ENCODE measurements at places on chromosomes 1 and 21.

DNA sequence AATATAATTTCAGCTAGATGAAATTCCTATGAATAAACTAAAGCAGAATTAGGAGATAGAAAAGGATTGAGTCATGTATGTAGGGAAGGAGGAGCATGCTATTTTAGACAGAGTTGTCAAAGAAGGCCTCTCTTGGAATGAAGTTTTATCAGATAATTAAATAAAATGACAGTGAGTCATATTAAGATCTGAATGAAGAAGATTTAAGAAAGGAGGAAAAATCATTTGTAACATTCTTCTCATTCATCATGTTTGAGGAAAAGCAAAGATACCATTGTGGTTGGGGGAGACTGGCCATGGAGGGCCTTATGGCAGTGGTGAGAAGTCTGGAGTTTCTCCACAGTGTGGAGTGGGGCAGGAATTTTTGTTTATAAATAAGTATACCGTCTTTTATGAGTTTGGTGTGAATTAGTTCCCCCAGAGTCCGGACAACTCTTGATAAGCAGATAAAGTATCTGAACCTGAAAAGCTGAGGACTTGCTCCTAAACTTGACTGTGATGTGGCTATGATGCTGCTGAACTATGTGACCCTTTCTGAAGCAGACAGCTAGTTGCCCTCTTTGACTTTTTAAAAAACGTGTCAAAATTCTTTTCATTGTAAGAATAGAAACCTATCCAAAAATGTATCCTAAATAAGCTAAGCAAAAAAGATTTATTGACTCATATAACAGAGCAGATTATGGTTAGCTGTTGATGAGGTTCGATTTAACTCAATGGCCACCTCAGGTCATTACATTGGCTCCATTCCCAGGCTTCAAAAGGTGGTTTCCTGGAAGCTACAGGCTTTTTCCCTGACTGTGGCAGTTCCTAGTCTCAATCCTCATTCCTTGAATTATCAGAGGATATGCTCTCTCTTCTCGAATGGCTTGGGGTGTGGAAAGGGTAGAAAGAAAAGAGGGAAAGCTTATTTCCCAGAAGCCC lies 90.8 kb downstream of the LHX9 start:
- no peaks in the 10 kb centered on the region for H3K4me1 ChIP-seq
- H3K27me3 ChIP-seq = no peaks in the 10 kb centered on the region
- H3K36me3 ChIP-seq = peaks cover 3% of the 10 kb centered on the region
- no peak overlapping the region for H3K4me3 ChIP-seq
- DNase-seq = no peak
- H3K27ac ChIP-seq = no peak overlapping the region

DNA sequence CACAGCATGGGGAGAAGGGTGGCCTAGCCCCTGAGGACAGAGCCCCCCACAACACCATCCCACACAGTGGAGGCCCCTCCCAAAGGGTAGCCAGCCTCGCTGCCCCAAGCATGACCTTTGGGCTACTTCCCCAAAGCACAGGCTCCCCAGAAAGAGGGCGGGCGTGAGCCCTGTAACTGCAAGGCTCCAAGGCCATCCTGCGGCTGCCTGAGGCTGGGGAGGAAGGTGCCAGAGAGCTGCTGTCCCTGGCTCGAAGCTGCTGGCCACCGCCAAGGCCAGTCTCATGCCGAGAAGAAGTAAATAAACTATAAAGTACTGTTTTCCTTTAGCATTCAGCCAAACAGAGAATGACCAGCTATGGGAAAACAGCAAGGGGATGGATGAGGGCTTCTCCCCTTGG lies 27.5 kb downstream of the UBASH3A start:
- H3K4me1 ChIP-seq = peaks cover 28% of the 10 kb centered on the region
- no peak overlapping the region for H3K27ac ChIP-seq
- no peaks in the 10 kb centered on the region for H3K27me3 ChIP-seq
- DNase-seq = no peak
- H3K4me3 ChIP-seq = no peak overlapping the region
- peaks cover 69% of the 10 kb centered on the region for H3K36me3 ChIP-seq

DNA sequence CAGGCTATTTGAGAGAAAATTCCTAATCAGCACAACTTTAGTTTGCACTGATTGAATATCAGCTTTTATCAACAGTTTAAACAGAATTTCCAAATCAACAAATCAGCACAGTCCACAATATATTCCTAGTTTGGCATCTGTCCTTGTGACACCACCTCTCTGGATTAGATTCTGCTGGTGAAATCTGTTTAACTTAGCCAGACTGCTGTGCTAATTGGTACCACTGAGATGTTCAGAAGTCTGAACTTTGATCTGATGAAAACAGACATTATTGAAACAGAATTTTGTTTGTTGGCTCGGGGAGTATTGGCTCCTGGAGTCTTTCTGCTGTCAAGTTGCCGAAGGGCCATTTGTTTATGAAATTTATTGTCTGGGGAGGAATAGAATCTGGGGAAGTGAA lies 17.0 kb upstream of the NGF start:
- no peak for DNase-seq
- no peak overlapping the region for H3K4me3 ChIP-seq
- peaks cover 6% of the 10 kb centered on the region for H3K27me3 ChIP-seq
- H3K4me1 ChIP-seq = no peaks in the 10 kb centered on the region
- no peak overlapping the region for H3K27ac ChIP-seq

GRCh38 chr1:13878451-13878850 lies 178.5 kb downstream of the PRDM2 start:
- H3K36me3 ChIP-seq = no peaks in the 10 kb centered on the region
- H3K27ac ChIP-seq = no peak overlapping the region
- H3K4me3 ChIP-seq = no peak overlapping the region
- H3K4me1 ChIP-seq = no peaks in the 10 kb centered on the region
- DNase-seq = no peak

DNA sequence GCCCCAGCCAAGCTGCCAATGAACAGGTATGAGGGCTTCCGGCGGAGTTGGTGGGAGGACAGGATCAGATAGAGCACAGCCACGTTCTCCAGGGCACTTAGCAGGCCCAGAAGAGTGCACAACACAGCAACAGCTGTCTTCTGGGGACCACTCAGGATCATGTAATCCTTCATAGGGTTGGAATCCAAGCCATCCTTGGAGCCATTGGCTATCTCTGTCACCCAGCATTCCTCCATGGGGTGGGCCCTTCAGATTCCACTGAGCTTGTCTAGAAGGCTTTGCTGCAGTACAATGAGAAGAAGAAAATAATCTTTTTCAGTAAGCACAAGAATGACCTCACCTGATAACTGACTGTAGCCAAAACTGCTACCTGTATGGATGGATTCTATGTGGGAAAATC lies 7.3 kb upstream of the FUCA1 start:
- H3K36me3 ChIP-seq = peaks cover 8% of the 10 kb centered on the region
- no peaks in the 10 kb centered on the region for H3K27me3 ChIP-seq
- no peak overlapping the region for H3K27ac ChIP-seq
- H3K4me3 ChIP-seq = no peak overlapping the region
- no peaks in the 10 kb centered on the region for H3K4me1 ChIP-seq
